HEK293T (cell line): ENCODE measurements at places on chromosomes 6 and 20.

- DNase-seq = no peak
Measured at GRCh38 chr6:16237242-16237641, 1.1 kb upstream of the GMPR start.

DNA sequence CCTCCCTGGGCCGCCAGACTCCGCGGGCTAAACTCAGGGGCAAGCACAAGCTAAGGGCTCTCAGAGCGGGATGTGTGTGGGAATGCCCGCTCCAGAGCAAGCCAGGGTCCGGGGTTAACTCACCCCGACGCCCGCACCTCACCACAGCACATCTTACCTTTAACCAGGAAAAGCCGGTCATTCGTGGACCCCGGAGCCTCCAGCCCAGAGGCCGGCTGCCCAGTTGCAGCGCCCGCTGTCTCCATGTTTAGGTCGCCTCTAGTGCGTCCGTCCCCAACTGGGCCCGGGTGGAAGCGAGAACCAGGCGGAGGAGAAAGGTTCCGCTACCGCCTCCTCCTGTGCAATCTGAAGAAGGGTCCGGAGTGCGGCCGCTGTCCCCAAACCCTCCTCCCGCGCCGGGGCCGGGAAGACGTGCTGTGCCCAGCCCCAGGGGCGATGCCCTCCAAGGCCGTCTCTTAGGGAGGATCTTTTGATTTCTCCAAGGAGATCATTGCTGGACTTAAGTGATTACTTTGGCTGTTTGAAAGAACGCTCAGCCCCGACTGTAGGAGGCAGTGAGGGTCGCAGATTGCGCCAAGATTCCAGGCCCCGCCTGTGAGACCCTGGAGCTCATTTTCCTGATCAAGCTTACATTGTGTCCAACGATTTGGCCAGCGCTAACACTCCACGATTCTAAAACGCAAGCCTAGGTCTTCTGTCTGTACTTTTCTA, at the start of gene TMEM242:
TSS of gene TMEM242 (minus strand) at position 265 of the 711 bp plus-strand sequence. CDS start at position 245, 20 bp downstream.
- peak; percentile 89 for DNase-seq

- no peak for DNase-seq
Measured at GRCh38 chr20:17611540-17612286, 41.8 kb downstream of the DSTN start.

DNA sequence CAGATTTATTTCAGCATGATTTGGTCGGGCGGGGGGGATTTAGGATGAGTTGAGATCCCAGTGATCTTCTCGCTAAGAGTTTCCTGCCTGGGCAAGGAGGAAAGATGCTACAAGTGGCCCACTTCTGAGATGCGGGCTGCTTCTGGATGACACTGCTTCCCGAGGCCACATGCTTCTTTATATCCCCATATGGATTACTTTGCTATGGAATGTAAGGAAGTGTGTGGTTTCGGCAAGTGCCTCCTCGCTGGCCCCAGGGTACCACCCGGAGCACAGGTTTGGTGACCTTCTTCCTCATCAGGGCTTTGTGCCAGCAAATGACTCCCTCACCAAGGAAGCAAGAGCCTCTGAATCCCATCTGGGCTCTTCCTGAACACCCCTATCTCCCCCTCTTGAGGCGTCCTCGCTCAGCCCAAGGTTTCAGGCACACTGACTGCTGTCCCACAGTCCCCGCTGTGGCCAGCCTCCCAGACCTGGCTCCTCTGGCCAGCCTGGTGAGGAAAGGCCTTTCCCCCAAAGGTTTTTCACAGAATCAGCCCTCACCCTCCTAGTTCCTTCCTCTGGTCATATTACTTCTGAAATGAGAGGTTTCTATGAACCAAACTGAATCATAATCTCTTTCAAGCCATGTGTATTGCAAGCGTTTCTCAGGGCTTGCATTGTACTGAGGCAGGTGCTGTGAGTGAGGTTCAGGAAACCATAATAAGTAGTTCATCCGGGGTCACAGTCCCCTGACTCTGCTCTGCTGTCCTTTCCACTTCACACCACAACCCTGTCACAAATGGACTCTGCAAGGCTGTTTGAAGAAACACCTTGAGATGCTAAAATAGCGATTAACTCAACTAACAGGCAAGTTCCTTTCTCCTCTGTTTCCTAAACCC, 41.7 kb upstream of the IL17A start:
- DNase-seq = no peak
